ENCODE measurements at places on chromosomes 3 and 15.

DNA sequence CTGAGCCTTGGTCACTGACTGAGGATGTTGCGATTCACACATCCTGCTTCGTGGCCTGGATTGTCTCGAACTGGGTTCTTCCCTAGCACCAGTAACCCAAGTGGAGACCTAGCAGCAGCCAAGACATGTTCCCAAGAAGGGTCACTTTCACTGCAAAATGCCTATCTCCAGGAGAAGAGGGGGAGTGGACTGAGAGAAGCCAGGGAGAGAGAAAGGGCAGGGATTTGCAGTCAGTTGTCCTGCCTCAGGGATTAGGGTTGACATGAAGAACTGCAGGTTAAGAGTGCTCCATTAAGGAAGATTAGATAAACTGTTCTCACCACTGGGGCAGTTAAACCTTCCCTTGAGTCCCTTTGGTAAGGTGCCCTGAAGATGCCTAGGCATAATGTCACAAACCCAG, 5.7 kb upstream of the CD276 start:
- DNase-seq, result no peak

GRCh38 chr3:170634663-170635384, 48.9 kb upstream of the SLC7A14 start:
- no peak for DNase-seq

DNA sequence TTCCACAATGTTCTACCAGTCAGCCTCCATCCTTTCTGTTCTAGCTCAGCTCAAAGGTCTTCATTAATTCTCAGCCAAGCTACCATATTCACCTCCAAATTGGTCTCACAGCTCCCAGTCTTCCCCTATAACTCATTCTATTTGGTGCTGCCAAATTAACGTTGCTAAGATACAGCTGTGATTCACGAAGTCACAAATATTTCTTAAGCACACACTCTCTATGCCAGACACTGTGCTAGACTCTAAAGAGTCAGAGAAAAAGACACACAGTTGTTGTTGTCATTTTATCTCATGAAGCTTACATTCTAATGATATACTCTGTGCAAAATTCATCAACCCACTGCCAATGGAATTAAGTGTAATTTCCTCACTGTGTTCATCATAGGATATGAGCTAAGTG, 102.8 kb downstream of the FRMD5 start:
- no peak for DNase-seq

GRCh38 chr15:43948691-43949325, 122.0 kb downstream of the WDR76 start:
- no peak for DNase-seq

- no peak for DNase-seq
Measured at GRCh38 chr3:175598740-175599139, 739.6 kb downstream of the NAALADL2 start.

- no peak for DNase-seq
Measured at GRCh38 chr3:196645897-196646665, 6.6 kb downstream of the NRROS start.

- DNase-seq, result no peak
Measured at GRCh38 chr15:99961011-99961441, 227.8 kb upstream of the LYSMD4 start.

GRCh38 chr3:173371848-173372487, 25.6 kb upstream of the NLGN1 start:
- no peak for DNase-seq
